ENCODE measurements at places on chromosomes 5 and 9.
A peak's percentile ranks its signal among the peaks of the same experiment; 100 is the strongest.

DNA sequence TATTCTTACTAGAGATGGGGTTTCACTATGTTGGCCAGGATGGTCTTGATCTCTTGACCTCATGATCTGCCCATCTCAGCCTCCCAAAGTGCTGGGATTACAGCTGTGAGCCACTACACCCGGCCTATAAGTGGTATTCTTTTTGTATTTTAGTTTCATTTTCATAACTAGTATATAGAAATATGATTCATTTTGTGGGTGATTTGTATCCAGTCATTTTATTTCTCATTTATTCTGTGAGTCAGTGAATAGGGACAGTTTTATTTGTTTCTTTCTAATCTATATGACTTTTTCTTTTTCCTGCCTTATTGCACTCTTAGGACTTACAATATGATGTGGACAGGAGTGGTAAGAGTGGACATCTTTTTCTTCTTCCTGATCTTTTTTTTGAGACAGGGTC is 112.9 kb downstream of the AOPEP start:
- no peak for DNase-seq

DNA sequence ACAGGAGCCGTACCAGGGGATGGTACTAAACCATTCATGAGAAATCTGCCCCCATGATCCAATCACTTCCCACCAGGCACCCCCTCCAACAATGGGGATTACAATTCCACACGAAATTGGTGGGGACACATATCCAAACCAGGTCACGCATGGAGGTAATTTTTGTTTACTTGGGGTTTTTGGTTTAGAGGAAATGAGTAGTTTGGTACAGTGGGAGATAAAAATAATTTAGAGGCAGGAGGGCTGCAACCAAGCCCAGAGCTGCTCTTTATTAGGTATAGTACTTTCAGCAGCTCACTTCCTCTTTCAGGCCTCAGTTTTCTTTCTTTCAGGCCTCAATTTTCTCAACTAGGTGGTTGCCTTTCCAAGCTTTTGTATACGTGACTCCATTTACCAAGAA is 23.2 kb downstream of the PRUNE2 start:
- no peak for DNase-seq

DNA sequence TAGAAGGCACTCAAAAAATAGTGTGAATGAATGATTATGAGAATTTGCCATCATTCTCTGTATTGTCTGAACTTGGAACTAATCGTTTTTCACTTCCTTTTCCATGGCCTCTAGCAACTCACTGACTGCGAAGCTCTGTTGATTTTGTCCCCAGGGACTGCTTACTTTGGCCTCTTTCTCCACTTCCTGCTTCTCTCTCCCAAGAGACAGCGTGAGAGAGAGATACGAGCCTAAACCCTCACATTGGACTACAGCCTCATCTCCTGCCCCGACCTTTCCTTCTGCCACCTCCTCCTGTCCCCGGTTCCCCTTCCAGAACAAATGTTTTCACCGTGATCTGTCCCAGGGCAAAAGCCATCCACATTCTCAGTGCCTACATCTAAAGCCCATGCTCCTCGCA is 300.8 kb upstream of the PANK3 start:
- DNase-seq, result peak; percentile 15

GRCh38 chr5:175343308-175343707 is 100.7 kb downstream of the DRD1 start:
- DNase-seq, result no peak

GRCh38 chr5:136042665-136043121 is 13.9 kb downstream of the TGFBI start:
- DNase-seq, result no peak

DNA sequence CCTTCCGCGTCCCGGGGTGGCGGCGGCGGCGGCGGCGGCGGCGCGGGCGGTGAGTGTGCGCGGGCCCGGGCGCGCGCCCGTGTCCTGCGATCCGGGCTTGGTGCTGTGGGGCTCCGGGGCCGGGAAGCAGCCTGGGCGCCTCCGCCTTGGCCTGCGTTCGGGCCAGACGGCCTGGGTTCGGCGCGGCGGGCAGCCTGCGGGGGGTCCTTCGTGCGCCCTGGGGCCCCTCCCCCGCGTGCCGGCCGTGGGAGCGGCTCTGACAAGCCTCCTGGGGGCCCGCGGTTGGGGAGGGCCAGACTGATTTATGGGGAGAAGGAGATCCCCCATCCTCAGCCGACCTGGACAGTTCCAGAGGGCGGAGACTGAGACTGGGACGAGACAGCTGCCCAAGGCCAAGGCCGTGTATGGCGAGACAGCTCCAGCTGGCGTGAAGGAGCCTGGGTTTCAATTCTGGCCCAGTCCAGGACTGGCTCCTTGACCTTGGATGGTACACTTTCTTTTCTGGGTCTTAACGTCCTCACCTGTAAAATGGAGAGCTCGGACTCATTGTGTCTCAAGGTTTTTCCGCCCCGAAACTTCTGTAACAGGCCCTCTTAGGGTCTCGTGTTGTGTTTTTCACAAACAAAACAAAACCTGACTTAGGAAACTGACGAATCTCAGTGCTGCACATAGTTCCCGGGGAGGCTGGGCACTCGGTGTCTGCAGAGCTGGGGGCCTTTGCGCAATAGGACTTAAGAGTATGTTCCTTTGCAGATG is 603 bp downstream of the TMEM268 start:
- peak; percentile 38 for DNase-seq

- peak; percentile 44 for DNase-seq
These were observed 25.7 kb upstream of the C5orf47 start for GRCh38 chr5:173963182-173963838.

All from kidney glomerular epithelial cell (primary cell).